CD4-positive, alpha-beta T cell treated with Interleukin-17A for 1 hour (primary cell): ENCODE measurements at places on chromosomes 16 and 17.

DNA sequence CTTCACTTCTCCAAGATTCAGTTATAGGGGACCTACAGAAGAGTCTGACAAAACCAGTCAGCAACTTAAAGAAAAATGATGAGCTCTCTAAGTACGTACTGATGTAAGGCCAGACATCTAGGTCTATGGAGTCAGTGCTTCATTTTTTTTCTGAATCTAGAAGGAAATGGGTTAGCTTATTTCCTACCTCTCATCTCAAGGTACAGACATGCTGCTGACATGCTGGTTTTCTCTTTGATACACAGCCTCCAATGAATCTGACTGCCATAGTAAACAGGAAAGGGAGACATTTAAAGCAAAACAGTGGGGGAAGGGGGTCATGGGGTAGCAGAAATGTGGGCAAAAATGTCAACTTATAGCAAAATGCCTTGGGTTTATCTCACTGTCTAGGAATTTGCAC, 16.4 kb downstream of the CDR2 start:
- DNase-seq: peak; percentile 68

GRCh38 chr17:45013021-45013997, 38.1 kb downstream of the DCAKD start:
- DNase-seq: no peak

DNA sequence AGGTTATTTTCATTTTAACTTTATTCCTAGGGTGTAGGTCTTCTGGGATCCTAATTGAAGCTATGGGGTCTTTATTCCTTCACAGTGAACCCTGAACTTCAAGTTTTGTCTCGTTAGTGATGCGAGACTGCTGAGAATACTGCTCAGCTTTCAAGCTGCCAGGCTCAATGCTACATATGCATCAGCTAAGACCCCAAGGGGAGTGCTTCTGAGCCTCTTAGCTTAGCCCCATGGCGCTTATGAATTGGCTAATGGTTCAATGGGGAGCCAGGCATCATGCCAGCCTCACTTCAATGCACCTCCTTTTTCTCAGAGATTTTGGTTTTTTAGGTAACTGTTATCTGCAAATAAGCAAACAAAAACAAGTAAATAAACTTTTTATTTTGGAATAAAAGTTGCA, 94.1 kb upstream of the SIAH1 start:
- no peak for DNase-seq

- no peak for DNase-seq
Measured at GRCh38 chr17:58492238-58493121, 4.3 kb upstream of the HSF5 start.

- no peak for DNase-seq
Measured at GRCh38 chr16:10828851-10829366, 10.3 kb upstream of the TVP23A start.

DNA sequence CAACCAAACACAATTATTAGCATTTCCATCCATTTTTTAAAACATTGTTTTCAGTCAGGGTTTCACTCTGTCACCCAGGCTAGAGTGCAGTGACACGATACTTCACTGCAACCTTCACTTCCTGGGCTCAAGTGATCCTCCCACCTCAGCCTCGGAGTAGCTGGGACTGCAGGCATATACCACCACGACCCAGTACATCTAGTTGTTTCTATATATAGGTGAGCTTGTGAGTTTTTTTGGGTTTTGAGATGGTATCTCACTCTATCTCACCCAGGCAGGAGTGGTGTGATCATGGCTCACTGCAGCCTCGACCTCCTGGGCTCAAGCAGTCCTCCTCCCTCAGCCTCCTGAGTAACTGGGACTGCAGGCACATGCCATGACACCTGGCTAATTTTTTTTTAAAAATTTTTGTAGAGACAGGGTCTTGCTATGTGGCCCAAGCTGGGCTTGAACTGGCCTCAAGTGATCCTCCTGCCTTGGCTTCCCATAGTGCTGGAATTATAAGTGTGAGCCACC, 21.5 kb upstream of the ATP5MC1 start:
- no peak for DNase-seq

GRCh38 chr17:21020622-21021021, 22.2 kb downstream of the USP22 start:
- no peak for DNase-seq

- DNase-seq: no peak
Measured at GRCh38 chr16:50441486-50442157, 72.8 kb upstream of the BRD7 start.

DNA sequence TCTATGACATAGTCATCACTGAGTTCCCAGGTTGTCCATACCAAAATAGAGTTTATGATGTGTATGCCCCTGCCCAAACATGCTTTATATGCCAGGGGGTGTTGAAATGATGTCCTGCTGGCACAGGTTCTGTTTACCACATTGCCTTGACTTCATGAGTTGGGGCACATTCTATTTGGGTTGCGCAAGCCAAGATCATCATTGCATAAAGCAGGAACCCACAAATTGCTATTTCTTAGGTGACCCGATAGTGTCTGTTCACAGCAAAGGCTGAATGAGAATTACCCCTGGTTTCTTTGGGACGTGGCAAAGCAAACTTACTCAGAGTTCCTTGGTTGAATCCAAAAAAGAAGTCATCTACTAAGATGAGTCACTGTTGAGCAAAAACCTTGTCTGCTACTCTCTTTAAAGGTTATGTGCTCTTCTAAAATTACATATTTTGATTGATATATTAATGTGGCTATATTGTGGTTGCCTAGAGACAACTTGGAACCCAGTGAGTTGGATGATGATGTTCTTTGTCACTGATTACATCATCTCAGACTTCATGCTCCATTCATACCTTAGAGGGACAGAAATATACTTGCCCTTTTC, 912.6 kb upstream of the SOX9 start:
- DNase-seq: no peak

GRCh38 chr17:7809086-7809790, 24.8 kb upstream of the KDM6B start:
- DNase-seq: no peak

DNA sequence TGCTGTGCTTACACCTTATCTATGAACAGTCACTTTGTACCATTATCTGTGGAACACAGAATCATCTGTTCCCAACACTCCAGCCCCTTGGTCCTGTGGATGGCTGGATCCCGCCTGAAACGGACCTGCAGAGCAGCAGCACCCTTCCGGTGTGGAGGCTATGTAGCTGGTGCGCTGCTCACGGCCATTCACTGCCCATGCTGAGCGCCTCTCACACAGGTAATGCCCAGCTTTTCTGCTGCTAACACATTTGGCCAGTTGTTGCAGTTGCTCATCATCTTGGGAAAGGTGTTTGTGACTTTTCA, 11.4 kb upstream of the PLK1 start:
- DNase-seq: no peak

- no peak for DNase-seq
Measured at GRCh38 chr16:56980792-56981724, 8.3 kb upstream of the NLRC5 start.

DNA sequence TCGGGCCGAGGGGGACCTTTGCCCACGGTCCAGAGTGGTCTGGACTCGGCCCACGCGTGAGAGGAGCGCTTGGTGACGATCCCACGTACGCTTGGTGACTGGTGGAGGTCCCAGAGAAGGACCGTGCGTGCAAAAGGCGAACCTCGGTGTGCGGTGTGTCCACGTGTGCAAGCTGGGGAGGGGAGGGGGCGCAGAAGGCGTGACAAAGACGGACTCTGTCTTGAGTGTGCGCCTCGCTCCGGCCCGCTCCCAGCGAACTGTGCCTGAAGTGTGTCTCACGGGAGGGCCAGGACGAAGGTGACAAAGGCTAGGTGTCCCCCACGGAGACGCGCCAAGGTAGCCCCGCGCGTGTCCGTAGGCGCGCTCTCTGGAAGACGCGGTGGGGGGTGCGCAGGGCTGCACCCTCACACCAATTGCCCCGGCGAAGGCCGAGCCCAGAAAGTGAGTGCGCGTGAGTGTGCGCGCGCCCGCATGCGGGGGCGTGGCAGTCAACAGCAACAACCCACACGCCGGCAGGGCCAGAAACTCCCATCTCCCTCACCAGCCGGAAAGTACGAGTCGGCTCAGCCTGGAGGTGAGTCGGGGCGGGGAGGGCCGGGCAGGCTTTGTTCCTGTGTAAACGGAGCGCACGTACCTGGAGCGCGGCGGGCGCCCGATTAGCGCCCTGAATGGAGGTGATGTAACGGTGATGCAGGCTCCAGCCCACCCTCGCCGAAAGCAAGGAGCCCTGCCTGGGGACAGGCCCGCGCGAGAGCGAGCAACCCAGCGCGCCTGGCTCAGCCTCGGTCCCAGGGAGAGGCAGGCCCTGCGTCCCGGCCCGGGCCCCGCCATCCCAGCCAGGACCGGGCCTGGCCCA, at the start of gene GPRC5C:
Gene GPRC5C, plus strand, starts transcription at position 521 of the 856 bp plus-strand sequence. CDS start 7,689 bp downstream, outside the sequence.
- DNase-seq: peak; percentile 44

DNA sequence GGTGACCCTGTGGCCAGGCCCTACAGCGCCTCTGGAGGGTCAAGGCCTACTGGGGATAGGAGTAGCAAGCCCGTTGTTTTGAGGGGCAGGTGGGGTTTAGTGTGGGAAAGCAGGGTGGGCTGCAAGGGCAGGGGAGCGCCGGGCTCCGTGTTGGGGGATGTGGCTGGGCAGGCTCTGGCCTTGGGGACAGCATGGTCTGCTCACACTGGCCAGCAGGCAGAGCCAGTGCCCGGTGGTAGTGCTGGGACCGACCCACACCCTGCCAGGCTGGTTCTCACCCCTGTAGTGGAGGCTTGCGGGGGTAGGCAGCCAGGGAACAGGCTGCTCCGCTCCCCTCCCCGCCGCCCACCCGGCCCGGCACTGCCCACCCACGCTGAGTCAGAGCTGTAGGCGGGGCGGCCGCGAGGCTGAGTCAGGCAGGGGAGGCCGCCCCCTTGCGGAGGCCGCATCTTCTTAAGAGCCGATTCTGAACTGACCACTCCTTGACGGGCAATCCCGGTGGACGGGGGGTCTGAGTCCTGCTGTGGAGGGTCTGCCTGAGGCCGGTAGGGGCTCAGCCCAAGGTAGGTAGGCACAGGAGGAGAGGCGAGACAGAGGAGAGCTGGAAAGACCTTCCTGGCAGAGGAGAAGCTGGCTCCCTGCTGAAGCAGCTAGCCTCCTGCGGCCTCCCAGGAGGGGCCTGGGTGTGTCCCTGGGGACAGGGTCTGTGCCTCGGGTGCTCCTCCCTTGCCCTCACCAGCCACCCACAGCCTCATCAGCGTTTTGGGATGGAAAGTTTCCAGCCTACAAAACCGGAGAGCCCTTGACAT, 62.4 kb downstream of the BAIAP2 start:
- peak; percentile 46 for DNase-seq

DNA sequence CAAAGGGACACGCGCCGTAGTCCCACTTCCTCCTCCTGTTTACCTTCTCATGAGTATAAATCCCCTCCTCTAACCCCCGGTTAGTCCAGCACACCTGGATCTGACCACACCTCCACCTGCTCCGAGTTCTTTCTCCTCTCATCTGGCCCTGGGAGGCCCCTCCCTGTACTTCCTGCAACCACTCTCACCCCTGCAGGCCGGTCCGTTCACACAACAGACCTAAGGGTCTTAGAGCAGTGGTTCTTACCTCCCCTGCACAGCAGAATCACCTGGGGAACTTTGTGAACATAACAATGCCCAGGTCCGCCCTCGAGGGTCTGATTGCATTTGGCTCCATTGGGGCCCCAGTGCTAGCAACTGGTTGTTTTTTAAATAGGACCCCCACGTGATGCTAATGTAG, 24.8 kb downstream of the TMEM114 start:
- no peak for DNase-seq

DNA sequence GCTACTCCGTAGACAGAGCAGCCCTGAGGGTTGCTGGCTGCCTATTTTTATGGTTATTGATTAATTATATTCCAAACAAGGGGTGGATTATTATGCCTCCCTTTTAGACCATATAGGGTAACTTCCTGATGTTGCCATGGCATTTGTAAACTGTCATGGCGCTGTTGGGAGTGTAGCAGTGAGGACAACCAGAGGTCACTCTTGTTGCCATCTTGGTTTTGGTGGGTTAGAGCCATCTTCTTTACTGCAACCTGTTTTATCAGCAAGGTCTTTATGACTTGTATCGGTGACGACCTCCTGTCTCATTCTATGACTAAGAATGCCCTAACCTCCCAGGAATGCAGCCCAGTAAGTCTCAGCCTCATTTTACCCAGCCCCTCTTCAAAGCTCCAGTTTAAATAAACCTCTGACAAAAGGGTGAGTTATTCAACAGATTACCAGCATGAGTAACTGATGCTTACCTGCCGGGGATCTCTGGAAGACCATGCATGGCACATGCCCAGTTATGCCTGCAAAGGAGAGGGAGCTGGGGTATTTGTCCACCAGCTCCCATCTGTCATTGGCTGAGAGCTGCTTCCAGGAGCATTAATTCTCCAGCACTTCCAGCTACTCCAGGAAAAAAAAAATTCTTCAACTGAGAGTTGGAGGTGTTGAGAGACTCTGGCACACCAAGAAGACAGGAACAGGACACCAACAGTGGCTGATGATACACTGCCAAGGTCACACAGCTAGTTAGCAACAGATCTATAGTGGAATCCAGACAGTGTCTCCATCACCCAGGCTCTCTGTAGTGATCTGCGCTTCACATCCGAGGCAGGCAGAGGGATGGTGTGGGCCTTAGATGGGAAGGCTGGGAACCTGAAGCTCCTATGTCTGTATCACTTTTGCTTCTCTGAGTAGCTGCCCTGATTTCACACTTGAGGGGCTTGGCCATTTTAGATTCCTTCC, 36.6 kb upstream of the IL21R start:
- no peak for DNase-seq

GRCh38 chr17:21530841-21531240, 154.7 kb downstream of the KCNJ12 start:
- no peak for DNase-seq

DNA sequence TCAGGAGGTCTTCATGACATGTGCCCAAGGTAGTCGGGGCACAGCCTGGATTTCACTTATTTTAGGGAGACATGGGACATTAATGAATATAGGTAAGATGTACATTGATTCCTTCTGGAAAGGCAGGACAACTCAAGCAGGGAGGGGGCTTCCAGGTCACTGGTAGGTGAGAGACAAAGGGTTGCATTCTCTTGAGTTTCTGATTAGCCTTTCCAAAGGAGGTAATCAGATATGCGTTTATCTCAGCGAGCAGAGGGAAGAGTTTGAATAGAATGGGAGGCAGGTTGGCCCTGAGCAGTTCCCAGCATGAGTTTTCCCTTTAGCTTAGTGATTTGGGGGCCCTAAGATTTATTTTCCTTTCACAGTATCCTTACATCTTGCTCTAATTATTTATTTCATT, 443.8 kb upstream of the EEF2KMT start:
- no peak for DNase-seq

- DNase-seq: peak; percentile 66
Measured at GRCh38 chr17:4565209-4566141, 5.1 kb upstream of the GGT6 start.

GRCh38 chr17:50586421-50587247, 26.1 kb downstream of the CACNA1G start:
- no peak for DNase-seq

- peak; percentile 53 for DNase-seq
Measured at GRCh38 chr16:82639666-82640336, 13.0 kb downstream of the CDH13 start.

DNA sequence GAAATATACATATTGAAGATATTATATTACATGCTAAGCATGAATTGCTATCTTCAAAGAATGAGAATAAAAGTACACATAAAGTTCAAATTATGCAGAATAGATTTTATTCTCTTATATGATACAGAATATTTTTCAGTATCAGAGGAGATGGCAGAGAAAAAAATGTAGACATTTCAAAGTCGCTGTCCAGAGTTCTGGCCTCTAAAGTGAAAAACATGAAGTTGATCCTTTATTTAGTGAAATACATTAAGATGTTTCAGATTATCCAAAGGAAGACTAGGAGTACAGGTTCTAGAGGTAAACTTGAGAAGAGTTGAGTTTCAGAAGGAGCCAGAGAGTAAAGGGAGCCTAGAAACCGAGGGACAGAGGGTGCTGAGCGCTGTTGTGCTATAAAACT, 303.6 kb downstream of the UTP18 start:
- DNase-seq: no peak
